ENCODE measurements at places on chromosomes 11 and 22. TPM values are rescaled to one million over a fixed set of nuclear protein-coding genes. Genes with fewer than 3 reads are reported as not detected.

The BIK gene
- 0.28 TPM for polyA plus RNA-seq

The PRG3 gene
- polyA plus RNA-seq, result not detected

The BET1L gene
- 28.0 TPM for polyA plus RNA-seq

The MS4A7 gene
- 3.5 TPM for polyA plus RNA-seq

The APOA5 gene
- polyA plus RNA-seq, result not detected

The CARD16 gene
- 19.4 TPM for polyA plus RNA-seq

The SYT9 gene
- polyA plus RNA-seq, result 0.04 TPM

The KREMEN1 gene
- polyA plus RNA-seq, result 25.2 TPM

The LDHAL6A gene
- polyA plus RNA-seq, result not detected
